Astrocyte (in vitro differentiated cells and primary cell): ENCODE measurements at places on chromosomes 6 and 20. TPM values are rescaled to one million over a fixed set of nuclear protein-coding genes. Genes with fewer than 3 reads are reported as not detected.

- no peak overlapping the region for H3K4me3 ChIP-seq
- no peak overlapping the region for H3K27ac ChIP-seq
- H3K27me3 ChIP-seq: no peaks in the 10 kb centered on the region
- no peak for DNase-seq
Observed at GRCh38 chr6:11414176-11414963, 123.2 kb upstream of the TMEM170B start.

GRCh38 chr6:36840432-36841403 is 1.5 kb upstream of the CPNE5 start:
- H3K36me3 ChIP-seq: no peaks in the 10 kb centered on the region
- no peak for DNase-seq
- peaks cover 31% of the 10 kb centered on the region for H3K27me3 ChIP-seq
- peak overlapping the region; percentile 37 for H3K4me3 ChIP-seq
- H3K4me1 ChIP-seq: peaks cover 14% of the 10 kb centered on the region

Gene LZTS3
- 11.2 and 12.6 TPM in 2 replicates for total RNA-seq

DNA sequence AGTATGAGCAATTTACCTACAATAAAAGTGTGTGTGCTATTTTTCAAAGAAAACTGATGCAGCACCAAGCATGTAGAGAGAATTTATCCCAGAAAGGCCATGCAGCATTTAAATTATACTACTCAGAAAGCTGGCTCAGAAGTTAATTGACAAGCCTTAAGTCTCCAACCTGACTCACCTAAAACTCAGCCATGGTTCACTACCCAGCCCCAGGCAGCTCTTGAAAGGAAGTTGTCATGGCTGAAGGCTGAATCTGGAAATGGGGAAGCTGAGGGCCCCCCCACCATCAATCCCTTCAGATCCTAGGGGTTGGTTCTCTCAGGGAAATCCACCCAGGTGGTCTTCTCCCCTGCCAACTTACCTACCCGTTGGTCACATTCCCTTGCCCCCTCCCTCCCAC is 19.7 kb downstream of the PPIL6 start:
- no peaks in the 10 kb centered on the region for H3K27me3 ChIP-seq
- DNase-seq: no peak
- no peak overlapping the region for H3K4me3 ChIP-seq

Gene LRRC1
- total RNA-seq: 11.8 and 14.3 TPM in 2 replicates

Gene CRIP3
- not detected in 2 replicates for total RNA-seq

- DNase-seq: no peak
- H3K36me3 ChIP-seq: no peaks in the 10 kb centered on the region
- peaks cover 30% of the 10 kb centered on the region for H3K4me1 ChIP-seq
- no peak overlapping the region for H3K4me3 ChIP-seq
- no peak overlapping the region for H3K27ac ChIP-seq
Observed at GRCh38 chr6:138089325-138089724, 17.9 kb downstream of the PERP start.

DNA sequence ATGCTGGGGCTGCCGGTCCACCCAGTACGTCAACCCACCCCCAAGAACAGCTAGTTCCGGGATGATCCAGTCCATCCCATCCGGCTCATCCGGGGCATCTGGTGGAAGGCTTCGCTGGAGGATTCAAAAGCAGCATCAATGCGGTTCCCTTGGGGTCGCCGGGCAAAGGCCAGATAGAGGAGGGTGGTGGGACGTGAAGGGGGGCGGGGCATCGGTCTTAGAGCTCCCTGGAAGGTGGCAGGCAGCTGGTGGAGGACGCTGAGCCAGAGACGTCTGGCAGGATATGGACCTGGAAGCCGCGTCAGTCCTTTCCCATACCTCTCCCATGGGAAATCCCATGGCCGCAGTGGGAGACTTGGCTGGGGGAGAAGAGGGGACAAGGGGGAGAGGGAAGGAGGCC is 1500.8 kb upstream of the DEFB115 start:
- no peaks in the 10 kb centered on the region for H3K4me1 ChIP-seq
- H3K36me3 ChIP-seq: no peaks in the 10 kb centered on the region
- no peaks in the 10 kb centered on the region for H3K27me3 ChIP-seq
- no peak overlapping the region for H3K27ac ChIP-seq
- no peak for DNase-seq
- H3K4me3 ChIP-seq: no peak overlapping the region

DNA sequence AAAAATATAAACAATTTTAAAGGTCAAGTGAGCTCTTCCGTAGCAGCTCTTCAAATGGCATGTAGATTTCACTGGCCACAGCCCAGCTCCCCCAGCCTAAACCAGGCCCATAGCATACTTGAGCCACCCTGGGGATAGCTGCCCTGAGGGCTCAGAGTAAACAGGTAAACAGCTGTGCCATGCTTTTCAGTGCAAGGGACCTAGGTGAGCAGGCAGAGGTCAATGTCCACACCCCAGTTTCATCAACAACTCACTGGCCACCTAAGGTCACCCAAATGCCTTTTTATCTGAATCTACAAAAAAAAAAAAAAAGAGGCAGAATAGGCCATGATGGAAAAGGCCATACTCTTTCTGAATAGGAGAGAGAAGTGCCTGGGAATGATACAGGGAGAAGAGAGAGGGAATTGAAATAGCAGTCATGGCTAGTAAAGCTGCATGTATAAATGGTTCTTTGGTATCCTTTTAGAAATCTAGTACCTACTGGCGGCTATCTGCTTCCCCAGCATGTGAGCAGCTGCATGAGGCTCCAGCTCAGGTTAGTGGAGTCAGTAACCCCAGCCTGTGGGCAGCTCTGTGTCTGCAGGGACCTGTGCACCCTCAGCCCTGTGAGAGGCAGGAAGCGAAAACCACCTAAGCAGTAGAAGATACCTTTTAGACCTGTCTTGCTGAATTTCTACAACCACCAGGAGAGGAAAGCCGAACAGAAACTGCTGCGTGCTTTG is 77.0 kb downstream of the FOXA2 start:
- no peaks in the 10 kb centered on the region for H3K36me3 ChIP-seq
- no peaks in the 10 kb centered on the region for H3K27me3 ChIP-seq
- no peak for DNase-seq
- H3K4me1 ChIP-seq: no peaks in the 10 kb centered on the region
- no peak overlapping the region for H3K27ac ChIP-seq
- H3K4me3 ChIP-seq: no peak overlapping the region

DNA sequence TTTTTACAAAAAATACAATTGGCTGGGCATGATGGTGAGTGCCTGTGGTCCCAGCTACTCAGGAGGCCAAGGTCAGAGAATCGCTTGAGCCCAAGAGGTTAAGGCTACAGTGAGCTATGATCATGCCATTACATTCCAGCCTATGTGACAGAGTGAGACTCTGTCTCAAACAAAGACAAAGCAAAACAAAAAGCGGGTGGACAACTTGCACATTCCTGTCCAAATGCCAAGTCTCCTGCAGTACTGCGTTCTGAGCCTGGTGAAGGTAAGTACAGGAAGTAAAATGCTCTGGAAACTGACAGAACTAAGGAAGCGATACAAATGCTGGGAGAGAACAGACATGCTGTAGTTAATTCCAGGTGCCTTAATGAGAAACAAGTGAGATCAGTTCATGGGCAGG is 20.4 kb upstream of the TMEM242 start:
- no peak overlapping the region for H3K27ac ChIP-seq
- DNase-seq: no peak
- no peak overlapping the region for H3K4me3 ChIP-seq
- H3K27me3 ChIP-seq: peaks cover 28% of the 10 kb centered on the region
- no peaks in the 10 kb centered on the region for H3K4me1 ChIP-seq

DNA sequence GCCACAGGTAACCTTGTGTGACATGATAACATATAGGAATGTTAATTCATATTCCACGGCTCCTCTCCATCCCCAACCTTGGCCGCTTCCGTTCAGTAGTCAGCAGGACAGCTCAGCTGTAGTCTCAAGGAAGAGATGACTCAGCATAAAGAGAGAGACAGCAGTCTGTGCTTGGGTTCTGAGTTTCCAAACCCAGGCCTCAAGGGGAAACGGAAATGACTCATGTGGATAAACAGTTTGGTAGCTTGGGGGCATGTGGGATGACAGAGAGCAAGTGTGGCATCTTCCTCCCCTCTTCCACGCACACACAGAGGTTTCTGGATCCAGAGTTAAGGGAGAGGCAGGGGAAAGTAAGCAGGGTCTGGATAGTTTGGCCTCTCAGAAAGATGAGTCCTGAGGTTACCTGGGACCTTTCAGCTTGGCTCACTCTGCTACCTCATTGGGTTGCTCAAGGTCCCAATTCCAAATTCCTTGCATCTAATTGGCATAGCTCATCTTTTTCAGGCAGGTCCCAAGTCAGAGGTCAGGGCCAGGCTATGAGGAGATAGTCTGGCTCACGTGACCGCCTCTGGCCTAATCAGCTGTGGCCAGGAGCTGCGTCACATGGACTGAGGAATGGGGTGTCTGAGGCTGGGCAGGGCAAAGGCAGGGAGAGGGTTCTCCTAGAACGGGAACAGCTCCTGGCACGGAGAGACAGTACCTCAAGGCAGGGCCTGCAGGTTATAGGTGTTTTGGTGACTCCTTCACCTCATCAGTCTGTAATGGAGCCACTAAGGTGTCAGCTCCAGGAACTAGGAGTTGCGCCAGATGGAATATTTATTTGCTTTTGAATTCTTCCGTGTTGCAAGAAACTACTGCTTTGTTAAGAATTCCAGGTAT is 36.5 kb upstream of the MLN start:
- peak overlapping the region; percentile 47 for H3K27ac ChIP-seq
- no peaks in the 10 kb centered on the region for H3K36me3 ChIP-seq
- peaks cover 31% of the 10 kb centered on the region for H3K4me1 ChIP-seq
- peak; percentile 94 for DNase-seq
- H3K27me3 ChIP-seq: no peaks in the 10 kb centered on the region

GRCh38 chr6:16723826-16724225 is 37.4 kb downstream of the ATXN1 start:
- H3K36me3 ChIP-seq: no peaks in the 10 kb centered on the region
- no peaks in the 10 kb centered on the region for H3K27me3 ChIP-seq
- no peak overlapping the region for H3K4me3 ChIP-seq
- H3K27ac ChIP-seq: peak overlapping the region; percentile 94

DNA sequence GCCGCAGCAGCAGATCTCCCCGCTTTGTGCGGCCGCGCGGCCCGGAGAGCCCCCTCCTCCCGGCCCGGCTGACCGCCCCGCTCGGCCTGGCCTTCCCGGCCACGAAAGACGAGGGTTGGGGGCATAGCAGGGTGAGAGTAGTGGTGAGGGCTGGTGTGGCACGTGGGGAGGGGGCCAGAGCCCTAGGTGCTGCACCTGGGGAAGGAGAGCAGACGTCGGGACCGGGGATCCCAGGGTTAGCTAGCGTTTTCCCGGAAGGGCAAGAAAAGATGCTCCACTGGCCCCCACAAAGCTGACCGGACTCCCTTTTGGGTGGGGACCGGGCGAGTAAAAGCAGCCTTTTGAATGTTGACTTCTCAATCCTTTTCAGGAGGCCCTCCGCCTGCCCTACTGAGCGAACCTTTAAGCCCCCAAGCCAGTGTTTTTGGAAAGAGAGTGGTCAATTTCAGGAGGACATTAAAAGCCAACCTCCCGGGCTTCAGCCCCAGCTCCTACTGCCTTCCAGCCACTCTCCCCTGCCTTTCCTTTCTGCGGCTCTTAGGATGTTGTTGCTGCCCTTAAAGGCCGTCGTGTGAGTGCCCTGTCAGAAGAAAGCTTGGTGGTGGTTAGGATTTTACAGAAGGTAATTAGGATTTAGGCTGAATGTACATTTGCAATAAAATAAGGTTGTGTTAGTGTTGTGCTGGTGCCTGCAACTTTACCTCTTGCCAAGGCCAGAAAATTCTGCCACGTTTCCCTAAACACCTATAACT is 648 bp upstream of the BACH2 start:
- peak overlapping the region; percentile 23 for H3K27ac ChIP-seq
- no peaks in the 10 kb centered on the region for H3K36me3 ChIP-seq
- no peak for DNase-seq
- peaks cover 14% of the 10 kb centered on the region for H3K27me3 ChIP-seq

DNA sequence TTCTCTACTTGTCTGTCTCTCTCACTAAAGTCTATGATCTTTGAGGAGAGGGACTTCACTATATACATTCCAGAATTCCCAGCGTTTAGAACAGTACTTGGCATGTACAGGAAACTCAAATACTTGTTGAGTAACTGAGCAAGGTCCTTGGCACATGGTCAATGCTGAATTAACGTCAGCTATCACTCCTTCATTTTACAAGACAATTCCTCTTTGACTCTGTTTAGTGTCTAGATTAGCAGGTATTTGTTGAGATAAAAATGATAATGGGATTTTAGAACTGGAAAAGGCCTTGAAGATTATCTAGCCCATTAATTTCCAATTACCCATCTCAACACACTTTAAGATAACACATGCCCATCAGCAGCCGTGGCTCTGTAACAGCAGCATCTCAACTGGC is 6.6 kb upstream of the GUCA1B start:
- H3K4me3 ChIP-seq: no peak overlapping the region
- peaks cover 31% of the 10 kb centered on the region for H3K4me1 ChIP-seq

Gene TSHZ2
- total RNA-seq: 0.72 and 1.2 TPM in 2 replicates

- H3K36me3 ChIP-seq: no peaks in the 10 kb centered on the region
- no peak overlapping the region for H3K27ac ChIP-seq
- H3K4me1 ChIP-seq: no peaks in the 10 kb centered on the region
- H3K4me3 ChIP-seq: no peak overlapping the region
Observed at GRCh38 chr6:67667637-67668422, 967.3 kb upstream of the ADGRB3 start.

DNA sequence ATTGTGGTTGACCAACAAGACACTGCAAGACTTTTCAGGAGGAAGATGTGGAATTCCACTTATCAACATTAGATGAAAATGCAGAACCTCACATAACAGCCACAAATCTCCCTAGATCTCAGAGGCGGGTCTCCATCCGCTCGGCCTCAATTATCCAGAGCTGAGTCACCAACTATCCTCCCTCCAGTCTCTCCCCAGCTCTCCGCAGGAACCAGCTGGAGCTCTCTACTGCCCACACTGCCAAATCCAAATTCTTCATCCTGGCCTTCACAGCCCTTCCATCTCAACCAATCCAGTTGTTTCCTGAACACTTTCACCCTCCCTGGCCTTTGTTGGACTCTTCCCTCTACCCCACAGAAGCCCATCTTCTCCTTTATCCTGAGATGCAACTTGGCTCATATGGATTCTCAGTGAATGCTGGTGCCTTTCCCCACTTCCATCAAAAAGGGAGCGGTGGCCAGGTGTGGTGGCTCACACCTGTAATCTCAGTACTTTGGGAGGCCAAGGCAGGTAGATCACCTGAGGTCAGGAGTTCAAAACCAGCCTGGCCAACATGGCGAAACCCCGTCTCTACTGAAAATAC is 3.5 kb upstream of the TGIF2 start:
- H3K4me1 ChIP-seq: peaks cover 20% of the 10 kb centered on the region
- no peak overlapping the region for H3K4me3 ChIP-seq
- DNase-seq: peak; percentile 69
- no peaks in the 10 kb centered on the region for H3K36me3 ChIP-seq
- no peaks in the 10 kb centered on the region for H3K27me3 ChIP-seq
- H3K27ac ChIP-seq: no peak overlapping the region

- no peaks in the 10 kb centered on the region for H3K36me3 ChIP-seq
- no peak for DNase-seq
- no peaks in the 10 kb centered on the region for H3K27me3 ChIP-seq
Observed at GRCh38 chr6:105794239-105794638, 291.9 kb upstream of the PRDM1 start.

Gene SEC63
- 161 and 179 TPM in 2 replicates for total RNA-seq
